ENCODE measurements at places on chromosomes 4 and X.

- DNase-seq: no peak
Observed at GRCh38 chrX:148741441-148741840, 241.0 kb downstream of the AFF2 start.

DNA sequence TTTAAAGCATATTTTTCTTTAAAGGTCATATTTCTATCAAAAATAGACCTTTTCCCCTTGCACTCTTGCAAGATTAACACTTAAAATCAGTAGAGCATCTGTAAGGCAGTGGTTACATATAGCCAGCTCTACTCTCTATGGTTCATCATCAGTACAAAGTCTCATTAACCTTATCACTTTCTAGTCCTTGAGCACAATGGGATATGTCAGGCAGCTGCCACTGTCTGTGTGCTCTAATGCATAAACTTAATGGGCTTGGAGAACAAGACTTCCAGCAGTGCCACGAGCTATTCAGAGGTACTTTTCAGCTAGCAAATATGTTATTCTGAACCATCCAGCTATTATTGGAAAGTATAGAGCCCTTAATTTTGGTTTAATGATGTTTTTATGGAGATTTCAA is 393.7 kb downstream of the GASK1B start:
- DNase-seq: no peak

DNA sequence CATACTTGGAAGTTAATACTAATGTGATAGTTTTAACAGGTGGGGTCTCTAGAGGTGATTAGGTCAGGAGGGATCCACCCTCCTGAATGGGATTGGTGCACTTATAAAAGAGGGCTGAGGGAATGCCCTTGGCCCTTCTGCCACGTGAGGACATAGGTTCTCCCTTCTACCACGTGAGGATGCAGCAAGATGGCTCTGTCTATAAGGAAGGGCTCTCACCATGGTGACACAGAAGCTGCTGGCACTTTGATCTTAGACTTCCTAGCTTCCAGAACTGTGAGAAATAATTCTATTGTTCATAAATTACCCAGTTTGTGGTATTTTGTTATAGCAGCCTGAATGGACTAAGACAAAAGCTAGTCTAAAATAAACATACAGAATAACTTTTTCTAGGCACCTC is 1.0 kb downstream of the AADAT start:
- no peak for DNase-seq

GRCh38 chr4:183347146-183347545 is 24.9 kb upstream of the CLDN24 start:
- no peak for DNase-seq

- no peak for DNase-seq
Observed at GRCh38 chr4:78962597-78963115, 23.4 kb upstream of the PAQR3 start.

GRCh38 chr4:40190465-40190864 is 6.4 kb upstream of the RHOH start:
- no peak for DNase-seq

DNA sequence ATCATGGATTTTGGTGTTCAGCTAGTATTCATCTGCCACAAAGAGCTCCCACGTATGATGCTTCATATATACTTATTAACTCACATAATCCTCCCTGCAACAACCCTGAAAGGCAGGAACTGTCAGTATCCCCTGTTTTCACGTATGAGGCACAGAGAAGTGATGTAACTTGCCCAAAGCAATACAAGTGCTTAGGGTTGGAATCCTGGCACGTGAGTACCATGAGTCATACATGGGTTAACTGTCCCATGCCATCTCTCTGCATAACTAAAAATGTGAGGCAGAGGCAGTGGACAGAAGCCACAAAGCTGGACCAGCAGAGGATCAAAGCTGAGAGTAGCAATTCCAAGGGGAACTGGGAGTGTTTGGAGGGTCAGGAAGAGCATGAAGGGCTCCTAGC is 35.7 kb upstream of the EGFL6 start:
- DNase-seq: no peak

DNA sequence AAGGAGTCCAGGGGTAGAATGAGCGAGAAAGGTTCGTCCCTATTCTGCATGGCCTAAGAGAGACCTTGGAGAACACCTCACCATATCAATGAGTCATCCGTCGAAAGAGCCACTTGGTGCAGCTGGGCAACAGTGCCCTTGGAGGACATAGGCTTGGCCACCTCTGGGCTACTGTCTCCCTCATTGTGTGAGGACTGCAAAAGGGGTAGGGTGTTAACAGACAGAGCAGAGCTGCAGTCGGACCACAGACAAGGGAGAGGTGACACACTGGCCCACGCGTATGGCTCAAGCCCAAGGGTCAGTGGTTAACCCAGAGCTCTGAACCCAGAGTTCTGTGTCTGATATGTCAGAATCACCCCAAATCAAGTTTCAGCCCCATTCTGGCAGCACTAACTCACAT is 118.2 kb upstream of the BMP3 start:
- no peak for DNase-seq

GRCh38 chr4:155734065-155734464 is 24.8 kb upstream of the GUCY1B1 start:
- no peak for DNase-seq

DNA sequence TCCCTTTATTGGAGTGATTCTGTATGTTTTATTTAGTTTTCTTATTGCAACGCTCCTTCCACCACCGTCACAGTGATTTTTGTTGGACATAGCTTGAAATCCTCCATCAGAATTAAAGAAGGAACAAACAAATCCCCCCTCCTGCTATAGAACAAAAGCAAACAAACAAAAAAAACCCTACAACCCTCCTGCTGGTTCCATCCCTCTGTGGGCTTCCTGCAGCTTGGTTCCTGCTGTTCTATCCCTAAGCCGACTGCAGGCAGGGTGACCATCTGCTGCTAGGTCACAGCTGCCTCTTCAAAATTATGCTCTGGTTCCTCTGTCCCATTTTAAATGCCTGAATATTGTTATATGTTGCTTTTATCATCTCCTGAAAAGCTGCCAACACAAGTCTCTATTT is 116.8 kb upstream of the AGA start:
- DNase-seq: no peak

DNA sequence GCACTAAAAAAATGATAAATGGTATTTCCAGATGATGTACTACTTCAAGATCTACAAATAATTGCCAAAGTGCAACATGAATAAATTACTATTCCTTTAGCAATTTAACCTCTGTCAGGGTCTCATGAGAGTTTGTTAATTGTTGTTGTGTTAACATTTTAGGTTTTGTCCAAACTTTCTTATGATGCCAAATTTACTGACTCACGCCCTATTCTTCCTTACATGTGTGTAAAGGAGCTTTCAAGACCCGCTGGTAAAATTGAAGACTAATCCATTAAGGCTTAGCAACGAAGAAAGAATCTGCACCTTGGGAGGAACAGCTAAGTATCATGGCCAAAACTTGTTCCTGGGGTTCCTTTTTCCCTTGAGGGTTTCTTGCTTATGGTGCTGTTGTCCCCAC is 252.7 kb upstream of the JADE1 start:
- no peak for DNase-seq

DNA sequence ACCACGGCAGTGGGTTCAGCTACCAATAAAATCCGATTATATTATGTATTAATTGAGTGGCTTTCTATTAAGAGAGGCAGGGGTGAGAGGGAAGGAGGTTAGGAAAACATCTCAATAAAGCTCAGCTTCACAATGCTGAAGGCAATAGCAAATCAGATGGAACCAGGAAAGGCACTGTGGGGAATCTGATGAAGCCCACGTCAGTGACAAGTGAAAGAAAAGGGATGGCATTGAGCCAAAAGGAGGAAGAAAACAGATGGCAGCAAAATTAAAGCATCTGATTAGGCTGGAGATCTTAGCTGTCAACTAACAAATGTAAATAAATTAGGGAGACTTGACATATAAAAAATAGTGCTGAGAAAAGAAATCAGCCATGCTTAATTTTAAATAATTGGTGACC is 180.9 kb downstream of the RASL11B start:
- DNase-seq: no peak

DNA sequence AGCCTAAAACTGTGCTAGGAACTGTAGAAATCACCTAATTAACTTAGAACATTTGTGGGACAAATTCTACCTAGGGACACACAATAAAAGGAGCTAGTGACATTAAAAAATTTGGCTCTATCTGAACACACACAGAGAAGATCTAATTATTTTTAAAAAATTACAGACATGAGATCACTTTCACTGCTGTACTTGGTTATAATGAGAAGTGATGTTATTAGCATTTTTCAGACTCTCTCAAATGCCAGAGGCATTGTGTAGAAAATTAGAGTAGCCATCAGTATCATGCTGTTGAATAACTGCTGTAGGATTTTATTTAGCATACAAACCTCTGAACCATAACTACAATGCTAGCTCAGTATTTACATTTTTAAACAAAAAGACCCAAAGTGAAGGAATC is 109.1 kb upstream of the ANK2 start:
- DNase-seq: no peak

GRCh38 chr4:139589336-139590018 is 33.5 kb upstream of the SETD7 start:
- DNase-seq: no peak
